Hematopoietic multipotent progenitor cell treated with erythropoietin and hydrocortisone succinate and interleukin-3 and kit ligand, for 6 days (in vitro differentiated cells): ENCODE measurements at places on chromosomes 3 and 15.

DNA sequence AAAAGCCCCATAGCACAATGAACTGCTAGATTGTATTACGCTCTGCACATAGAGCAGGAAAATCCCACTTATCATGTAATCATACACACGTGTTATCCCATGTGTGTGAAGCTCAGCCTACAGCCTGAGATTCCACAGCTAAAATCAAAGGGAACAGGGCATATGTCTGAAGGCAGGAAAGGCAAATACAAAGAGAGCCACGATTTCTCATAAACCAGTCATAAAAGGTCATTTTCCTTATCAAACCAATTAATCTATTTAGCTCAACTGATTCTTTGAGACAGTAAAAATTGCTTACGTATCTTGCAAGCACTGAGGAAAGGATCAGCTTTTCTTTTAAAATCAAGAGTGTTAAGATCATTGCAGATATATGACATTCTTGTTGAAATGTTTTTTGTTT, 199.5 kb upstream of the TBL1XR1 start:
- no peak for DNase-seq

DNA sequence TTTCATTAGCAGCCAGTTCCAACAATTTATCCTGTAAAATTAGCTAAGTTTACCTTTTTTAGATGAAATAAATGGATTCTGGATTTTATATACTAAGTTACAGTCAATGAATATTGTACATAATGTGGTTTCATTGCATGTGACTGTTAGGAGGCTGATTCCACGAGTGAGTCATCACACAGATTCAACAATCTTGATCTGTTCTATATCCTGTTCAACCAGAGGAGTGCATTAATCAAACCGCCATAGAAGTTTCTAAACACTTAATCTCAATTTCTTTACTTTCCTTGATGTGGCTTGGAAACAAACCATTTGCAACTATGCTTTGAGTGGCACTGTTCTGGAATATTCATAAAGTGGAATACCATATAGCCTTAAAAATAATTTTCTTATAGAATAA, 15.3 kb downstream of the DNAJC13 start:
- DNase-seq, result peak; percentile 83

GRCh38 chr3:130677343-130677742, 69.3 kb downstream of the PIK3R4 start:
- DNase-seq, result peak; percentile 66

DNA sequence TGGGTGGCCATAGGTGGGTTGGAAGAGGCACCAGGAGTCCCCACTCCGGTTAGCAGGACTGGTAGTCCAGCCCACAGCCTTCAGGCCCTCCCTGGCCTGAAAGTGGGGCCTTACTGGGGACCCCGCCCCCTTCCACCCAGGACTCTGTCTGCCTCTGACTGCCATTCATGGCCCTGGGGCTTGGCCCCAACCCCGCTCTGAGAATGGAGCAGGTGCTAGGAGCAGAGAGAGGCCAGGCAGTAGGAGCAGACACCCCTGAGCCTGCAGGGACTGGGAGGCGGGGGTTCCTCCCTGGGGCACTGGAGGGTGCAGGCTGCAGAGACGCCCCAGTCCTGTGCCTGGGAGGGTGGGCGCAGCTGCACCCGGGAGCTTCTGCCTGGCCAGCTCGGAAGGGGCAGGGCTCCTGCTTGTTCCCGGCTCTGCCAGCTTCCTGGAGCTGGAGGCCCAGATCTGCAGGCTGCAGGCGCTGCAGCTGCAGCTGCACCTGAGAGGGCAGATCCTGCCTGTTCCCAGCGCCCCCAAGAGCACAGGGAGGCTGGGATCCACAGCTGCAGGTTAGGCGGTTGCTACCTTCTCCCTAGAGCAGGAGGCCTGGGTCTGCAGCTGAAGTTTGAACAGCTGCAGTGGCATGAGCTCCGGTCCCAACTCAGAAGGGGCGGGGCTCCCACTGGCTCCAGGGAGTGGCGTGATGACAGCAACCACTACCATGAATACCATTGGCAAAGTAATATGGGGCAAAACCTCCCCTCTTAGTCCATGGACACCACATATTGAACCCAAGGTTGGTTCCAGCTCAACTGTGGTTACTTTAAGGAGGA, 194.7 kb downstream of the SQOR start:
- no peak for DNase-seq

- DNase-seq, result no peak
Measured at GRCh38 chr3:193782747-193783146, 189.7 kb downstream of the OPA1 start.
